ENCODE measurements at places on chromosomes 5 and 9.

DNA sequence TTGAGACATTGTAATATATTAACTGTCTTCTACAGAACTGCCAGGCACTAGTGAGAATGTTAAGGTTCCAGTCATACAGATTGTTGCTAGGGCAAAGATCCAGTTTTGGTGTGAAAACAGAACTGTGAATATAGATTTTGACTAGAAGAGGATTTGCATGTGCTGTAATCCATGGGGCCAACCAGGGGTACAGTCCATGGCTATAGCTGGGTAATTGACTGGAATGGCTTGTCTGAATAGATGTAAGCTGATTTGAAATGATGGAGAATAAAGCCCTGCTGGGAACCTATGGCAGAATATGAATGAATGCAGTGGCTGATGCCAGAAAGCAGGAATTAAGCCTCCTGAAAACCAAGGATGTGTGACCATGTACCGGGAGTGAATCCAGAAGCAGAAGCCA, 748.5 kb upstream of the CDH10 start:
- DNase-seq, result no peak

DNA sequence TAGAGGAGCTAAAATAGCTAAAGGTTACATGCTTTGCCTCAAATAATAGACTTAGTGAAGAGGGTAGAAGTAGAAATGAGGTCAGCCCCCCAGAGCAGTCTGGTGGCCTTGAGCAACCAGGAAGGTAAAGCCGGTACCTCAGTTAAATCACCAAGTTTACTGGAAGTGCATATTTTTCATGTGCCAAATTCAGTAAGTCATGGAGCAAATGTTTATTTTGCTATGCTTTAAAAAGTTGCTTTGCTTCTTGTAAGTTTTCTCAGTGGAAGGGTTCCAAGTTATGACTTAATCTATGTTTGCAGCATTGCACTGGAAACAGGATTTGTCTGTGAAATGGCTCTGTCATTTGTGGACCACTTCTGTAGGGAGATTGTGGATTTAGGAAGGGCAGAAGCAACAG, 256.7 kb downstream of the ARRDC3 start:
- no peak for DNase-seq

- DNase-seq, result no peak
Observed at GRCh38 chr5:81909677-81910076, 62.1 kb upstream of the ATG10 start.

DNA sequence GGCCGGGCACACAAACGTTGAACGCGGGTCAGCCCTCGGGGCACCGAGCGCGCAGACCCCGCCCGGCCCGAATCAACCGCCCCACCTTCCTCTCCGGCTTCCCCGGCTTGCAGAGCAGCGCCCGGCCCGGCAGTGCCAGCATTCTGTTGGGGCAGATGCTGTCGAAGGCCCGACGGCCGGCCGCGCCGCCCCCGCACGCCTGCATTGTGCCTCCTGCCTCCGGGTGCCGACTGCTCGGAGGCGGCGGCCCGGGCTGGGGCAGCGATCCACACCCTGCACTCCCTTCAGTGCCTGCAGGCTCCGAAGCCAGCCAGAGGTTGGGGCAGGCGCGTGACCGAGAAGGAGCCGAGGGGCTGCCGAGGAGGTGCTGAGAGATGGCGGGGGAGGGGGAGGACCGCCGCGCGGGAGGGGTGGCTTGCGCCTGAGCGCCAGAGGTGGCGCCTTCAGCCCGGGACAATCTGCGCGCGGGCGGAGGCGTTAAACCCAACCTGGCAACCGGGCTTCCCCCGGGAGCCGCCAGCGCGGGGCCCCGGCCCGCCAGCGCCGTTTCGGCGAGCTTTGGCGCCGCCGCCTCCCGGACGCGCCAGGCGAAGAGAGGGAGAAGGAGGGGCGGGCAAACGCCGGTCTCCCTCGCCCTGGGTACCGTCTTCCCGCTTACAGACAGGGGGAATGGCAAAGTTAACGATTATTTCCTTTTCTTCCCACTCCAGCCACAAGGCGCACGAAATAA, at the start of gene MCIDAS:
TSS of gene MCIDAS (minus strand) at position 382 of the 730 bp plus-strand sequence. CDS start at position 205, 177 bp downstream.
- DNase-seq, result peak; percentile 74

GRCh38 chr9:84709056-84709455, 39.5 kb downstream of the NTRK2 start:
- no peak for DNase-seq

GRCh38 chr9:134833294-134833880, 47.2 kb upstream of the FCN2 start:
- no peak for DNase-seq

DNA sequence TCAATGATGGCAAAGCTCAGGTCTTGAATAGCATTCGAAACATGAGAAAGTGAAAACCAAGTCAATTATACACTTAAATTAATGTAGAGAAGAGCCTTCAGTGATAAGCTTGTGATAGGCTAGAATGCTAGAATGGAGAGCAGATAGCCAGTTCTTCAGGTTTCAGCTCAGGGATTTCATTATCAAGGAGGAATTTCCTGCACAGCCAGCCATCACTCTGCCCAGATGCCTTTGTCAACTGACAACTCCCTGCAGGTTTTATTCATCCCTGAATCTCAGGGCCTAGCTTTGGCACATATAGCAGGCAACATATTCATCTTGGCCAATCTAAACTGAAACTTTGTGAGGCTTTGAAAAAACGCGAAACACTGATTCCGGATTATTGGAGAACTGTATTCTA, 199.3 kb upstream of the CDH6 start:
- no peak for DNase-seq

- no peak for DNase-seq
Observed at GRCh38 chr9:34796924-34797323, 87.0 kb upstream of the CCL21 start.

DNA sequence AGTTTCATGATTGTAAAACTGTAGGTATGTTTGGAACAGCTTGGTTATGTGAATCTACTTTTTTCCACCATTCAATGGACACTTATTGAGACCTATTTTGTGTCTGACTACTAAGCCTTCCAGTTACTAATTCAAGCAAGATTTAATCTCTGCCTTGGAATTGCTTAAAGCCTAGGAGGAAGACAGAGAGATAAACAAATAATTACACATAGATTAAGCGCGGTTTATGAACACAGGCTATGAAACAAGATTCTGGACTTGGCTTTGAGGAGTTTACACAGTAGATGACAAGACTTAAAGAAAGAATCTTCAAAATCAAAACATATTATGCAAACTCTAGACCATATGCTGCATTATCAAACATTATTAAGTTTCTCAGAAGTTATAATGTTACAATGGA, 340.4 kb downstream of the RASEF start:
- no peak for DNase-seq

DNA sequence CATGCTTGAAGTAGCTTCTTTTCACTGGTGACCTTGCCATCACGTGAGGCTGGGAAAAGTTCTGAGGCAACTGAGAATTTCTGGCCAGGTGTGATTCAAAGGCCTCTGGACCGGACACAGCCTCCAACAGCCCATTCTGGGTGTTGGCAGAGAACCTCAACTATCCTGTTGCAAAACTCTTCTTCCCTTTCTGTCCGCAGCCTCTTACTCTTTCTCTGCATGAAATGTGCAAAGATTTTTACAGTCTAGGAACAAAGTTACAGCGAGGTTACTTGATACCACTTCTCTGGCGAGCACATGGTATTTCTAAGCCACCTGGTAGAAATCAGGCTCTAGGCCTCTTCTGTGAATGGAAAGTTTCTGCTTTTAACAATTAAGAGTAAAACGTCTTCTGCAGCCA, 79.2 kb downstream of the FREM1 start:
- DNase-seq, result no peak

GRCh38 chr5:153513156-153513555, 22.7 kb downstream of the GRIA1 start:
- DNase-seq, result no peak

- no peak for DNase-seq
Observed at GRCh38 chr9:12719431-12719830, 26.2 kb downstream of the TYRP1 start.

DNA sequence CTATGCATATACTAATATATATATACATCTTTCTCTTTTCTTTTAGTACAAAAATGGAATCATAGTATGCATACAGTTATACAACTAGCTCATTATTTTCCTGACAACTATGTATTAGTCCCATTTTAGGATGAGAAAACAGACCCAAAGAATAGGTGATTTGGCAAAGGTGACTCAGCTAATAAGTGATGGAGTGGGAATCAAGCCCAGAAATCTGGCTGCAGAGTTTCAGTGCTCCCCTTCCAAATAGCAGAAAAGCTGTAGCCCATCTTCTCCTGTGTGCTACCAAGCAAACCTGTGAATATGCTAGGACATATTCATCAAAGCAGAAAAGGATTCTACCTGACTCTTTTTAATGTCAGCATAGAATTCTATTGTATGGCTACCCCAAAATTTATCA, 114.7 kb downstream of the ARL15 start:
- DNase-seq, result no peak

DNA sequence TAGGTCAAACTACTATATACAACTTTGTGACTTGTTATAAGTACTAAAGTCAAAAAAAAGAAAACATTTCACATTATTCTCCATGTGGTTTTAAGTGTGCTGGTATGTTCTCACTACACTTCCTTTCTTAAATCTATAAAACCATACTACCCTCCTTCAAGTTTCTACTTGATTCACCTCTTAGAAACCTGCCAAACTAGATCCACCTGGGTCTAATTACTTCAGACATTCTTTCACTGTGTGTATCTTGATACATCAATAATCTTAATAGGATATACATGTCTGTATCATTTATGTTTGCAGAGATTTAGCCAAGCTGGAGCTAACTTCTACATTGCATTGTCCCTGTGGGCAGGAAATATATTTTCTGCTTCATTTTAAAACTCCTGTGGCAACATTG, 1012.6 kb downstream of the EFNA5 start:
- DNase-seq, result no peak

- DNase-seq, result no peak
Observed at GRCh38 chr5:123171259-123171658, 82.2 kb downstream of the PRDM6 start.

- DNase-seq, result peak; percentile 69
Observed at GRCh38 chr5:84383816-84384603, 670 bp downstream of the EDIL3 start.

GRCh38 chr5:57432876-57433275, 49.7 kb downstream of the ACTBL2 start:
- DNase-seq, result no peak

- no peak for DNase-seq
Observed at GRCh38 chr9:77640741-77641580, 7.2 kb downstream of the GNA14 start.

DNA sequence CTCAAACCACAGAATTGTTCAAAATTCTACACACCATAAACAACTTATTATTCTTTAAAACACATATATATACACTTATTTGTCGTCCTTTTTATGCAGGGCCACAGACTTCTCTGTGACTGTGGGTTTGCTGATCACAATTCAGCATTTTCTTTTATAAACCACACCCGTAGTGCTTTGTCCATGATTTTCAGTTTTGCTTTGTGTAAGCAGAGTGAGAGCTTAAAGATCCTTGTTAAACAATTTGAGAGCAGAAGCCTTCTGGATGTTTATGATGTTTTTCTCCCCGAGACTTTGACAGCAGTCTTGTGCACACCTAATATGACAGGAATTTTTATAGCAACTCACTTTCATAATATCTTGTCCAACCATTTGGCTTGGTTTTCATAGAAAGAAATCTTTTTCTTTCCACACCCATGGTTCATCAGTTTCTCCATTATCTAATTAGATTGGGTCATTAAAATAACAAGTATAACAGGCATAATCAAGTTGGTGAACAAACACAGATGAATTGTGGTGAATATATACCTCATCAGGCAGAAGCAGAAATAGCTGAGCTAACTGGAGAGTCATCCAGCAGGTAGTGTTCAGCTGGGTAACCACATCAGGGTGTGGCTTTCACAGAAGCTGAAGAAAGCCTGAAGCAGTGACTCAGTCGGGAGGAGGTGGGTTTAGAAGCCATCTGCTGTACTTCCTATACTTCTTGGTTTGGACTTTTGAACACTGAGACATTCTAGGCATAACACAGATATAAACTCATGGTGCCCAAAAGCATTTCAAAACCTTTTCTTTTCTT, 232.8 kb downstream of the DOCK8 start:
- no peak for DNase-seq

- no peak for DNase-seq
Observed at GRCh38 chr9:10661376-10661775, 48.6 kb upstream of the PTPRD start.

DNA sequence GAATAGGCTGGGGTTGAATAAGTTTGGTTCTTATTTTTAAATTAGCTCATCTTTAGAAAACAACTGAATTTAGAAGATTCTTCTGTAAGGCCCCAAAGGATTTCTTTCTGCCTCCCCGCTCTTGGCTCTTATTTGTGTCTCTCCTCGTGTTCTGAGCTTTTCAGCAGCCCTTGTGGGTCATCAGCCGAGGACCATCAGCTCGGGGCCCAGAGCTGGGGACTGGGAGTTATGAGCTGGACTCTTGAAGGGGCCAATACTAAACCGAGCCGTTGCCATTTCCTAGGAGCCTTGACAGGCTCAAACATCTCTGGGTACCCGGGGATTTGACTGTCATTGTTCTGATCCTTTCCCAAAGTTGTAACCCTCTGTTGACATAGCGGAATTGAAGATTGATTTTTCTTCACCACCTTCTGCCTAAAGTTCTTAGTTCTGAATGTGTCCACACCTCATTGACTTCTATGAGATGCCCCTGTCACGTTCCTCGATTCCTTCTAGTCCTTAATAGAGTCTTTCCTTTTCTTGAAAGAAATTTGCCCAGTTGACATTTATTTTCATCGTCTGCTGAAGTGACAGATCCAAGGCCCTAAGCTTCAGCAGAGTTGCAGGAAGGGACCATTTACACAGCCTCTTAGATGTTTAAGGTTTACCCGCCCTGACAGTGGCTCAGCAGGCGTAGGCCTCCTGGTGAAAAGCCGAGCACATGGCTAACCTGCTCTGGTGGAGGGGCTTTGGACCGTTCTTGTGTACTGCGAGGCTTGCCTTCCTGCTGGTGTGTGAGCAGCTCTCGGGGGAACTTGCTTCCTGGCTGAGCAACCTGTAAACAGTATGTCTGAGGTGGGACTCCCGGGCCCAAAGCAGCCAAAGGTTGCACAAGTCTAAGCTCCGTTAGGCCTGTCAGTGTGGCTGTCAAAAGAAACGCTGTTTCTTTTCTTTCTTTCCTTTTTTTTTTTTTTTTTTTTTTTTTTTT, 24.0 kb downstream of the ABL1 start:
- DNase-seq, result no peak

DNA sequence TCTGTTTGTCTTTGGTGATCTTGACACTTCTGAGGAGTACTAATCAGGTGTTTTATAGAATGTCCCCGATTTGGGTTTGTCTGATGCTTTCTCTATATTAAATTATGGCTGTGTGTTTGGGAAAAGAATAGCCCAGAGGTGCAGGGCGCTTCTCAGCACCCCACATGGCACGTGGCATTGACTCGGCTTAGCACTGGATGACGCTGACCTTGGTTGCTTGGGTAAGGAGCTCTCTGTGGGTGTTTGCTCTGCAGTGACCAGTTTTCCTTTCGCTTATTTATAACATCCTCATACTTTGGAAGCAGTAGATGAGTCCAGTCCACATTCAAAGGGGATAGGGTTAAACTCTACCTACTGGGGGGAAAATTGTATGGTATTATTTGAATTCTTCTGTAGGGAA, 12.5 kb upstream of the FAM120AOS start:
- DNase-seq, result no peak

- DNase-seq, result no peak
Observed at GRCh38 chr5:117776977-117777376, 1202.4 kb upstream of the SEMA6A start.

GRCh38 chr5:179974246-179974945, 66.7 kb upstream of the TBC1D9B start:
- DNase-seq, result no peak
